Fibroblast of gingiva (primary cell): ENCODE measurements at places on chromosomes 16 and 17.

- no peak for DNase-seq
These were observed 4.1 kb downstream of the SNRNP25 start for GRCh38 chr16:57711-58110.

DNA sequence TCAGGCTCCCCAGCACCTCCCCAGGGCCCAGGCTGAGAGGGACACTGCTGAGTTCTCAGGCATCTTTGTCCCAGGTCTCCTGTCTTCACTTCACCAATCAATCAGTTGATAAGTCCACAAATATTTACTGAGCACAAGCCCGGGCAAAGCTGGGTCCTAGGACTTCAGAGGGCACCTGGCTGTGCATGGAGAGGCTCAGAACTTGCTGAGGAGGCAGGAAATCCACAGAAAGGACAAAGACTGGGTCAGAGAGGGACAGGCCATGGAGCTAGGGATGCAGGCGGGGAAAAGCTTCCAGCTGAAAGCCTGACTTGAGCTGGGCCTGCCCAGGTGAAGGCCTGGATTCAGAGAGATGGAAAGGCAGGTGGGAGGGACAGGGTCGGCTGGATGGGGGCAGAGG, 33.2 kb upstream of the C1QL1 start:
- no peak for DNase-seq

DNA sequence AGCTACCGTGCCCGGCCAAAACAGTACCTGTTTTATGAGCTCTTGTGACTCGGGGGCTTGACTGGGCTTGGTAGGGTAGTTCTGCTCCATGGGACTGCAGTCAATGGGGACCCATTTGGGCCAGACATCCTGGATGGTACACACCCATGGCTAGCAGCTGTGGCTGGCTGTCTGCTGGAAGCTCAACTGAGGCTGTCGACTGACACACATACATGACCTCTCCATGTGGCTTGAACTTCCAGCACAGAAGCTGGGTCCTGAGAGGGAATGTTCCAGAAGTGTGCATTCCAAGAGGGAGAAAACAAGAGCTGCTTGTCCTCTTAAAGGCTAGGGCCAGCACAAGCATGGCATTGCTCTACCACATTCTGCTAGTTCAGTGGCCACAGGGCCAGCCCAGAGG, 14.9 kb upstream of the NKD1 start:
- no peak for DNase-seq

GRCh38 chr16:56576585-56577299, 11.9 kb downstream of the MT4 start:
- DNase-seq = peak; percentile 44
